ENCODE measurements at places on chromosomes 2 and 18.

- no peak for DNase-seq
Observed at GRCh38 chr2:106840818-106841217, 45.1 kb downstream of the ST6GAL2 start.

DNA sequence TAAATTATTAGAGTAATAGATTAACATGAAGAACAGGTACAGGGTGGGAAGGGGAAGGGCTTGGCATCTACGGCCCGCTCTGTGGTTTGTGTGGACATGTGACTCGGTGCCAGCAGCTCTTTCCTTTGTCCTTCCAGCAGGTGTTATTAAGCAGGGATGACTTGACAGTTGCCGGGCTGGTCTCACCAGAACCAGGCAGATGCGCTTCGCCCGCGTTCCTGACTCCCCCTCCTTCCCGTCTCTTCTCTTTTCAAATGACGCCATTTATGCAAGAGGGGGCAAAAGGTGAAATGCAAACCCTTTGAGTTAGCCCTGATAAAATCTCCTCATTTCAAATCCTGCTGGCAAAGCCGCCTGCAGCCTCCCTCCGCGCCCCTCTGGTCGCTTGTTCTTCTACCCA lies 38.9 kb upstream of the MGAT4A start:
- DNase-seq = no peak

- no peak for DNase-seq
Observed at GRCh38 chr2:31524592-31524991, 56.1 kb downstream of the SRD5A2 start.

DNA sequence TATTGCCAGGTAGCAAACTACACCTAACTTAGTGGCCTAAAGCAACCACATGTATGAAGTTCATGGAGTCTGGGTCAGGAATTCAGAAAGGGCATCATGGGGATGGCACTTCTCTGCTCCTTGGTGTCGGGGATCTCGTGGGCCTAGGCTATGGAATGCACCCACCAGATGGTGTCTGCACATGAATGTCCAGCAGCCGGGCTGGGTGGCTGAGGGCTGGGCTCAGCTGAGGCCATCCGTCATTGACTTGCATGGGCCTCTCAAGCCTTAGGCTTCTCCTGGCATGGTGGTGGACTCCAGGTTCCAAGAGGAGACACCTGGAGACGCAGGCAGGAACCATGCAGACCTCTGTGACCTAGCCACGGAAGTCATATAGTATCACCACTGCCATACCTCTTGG lies 26.0 kb upstream of the RPL31 start:
- DNase-seq = no peak

DNA sequence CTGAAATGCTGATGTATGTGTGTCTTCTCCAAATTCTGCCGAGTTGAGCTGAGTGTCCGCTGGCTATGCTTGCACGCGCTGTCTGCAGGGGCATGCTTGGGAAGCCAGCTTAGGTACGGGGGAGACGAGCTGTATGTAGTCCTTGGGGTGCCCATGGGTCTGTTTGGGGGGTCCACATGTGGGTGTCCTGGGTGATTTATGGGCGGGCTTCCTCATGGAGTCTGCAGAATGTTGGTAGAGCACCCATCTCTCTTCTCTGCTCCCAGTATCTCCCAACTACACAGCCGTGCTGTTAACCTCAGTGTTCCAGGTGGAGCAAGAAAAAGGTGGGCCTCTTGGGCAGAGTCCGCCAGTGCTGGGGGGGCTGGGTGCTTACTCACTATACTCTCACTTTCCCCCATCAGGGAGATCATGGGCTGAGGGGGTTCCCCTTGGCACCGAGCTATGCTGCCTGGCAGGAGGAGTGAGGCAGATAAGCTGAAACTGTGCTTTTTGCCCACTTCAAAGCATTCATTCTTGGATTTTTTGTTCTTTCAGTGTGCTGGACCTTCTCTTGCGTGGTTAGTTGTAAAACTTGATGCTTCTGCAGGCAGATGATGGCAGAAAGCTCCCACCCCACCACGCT lies 128.2 kb upstream of the ALKAL2 start:
- no peak for DNase-seq

GRCh38 chr2:97699765-97700444 lies 13.5 kb upstream of the ZAP70 start:
- peak; percentile 42 for DNase-seq
